ENCODE measurements at places on chromosomes 16 and 17.

DNA sequence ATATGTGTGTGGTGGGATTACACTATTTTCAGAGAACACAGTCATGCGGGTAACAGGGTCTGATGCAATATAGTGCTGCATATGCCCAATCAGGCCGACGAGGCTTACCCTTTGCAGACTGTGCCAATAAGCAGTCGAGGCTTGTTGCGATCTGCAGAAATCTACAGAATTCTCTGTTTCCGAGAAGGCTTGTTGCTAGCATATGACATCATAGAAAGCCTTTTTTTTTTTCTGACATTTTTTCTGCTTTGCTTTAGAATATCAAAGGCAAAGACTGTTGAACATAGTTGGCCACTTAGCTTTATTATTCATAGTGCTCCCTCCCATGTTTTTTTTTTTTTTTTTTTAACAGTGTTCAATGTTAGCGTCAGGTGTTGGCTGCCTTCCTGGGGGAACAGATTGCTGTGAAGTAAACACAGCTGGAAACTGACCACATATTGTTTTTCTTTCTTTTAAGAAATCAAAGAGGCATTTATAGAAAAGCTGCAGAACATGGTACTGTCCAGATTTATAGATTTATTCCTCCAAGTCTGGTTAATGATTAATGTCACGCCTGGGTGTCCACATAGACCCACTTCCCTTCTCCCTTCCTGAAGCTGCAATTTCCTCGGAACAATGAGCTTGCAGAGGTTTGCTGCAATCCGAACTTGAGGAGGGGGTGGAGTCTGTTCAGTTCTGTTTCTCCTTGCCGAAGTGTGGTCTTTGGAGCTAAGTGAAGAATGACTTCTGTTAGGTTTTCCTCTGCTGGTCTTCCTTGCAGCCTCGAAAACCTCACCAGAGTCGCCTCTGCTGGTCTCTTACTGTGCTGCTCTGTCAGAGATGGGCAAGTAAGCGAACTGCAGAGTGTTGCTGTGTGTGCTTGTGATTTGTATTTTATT is 87.3 kb downstream of the MAP2K6 start:
- no peak for DNase-seq

GRCh38 chr16:89924297-89924924 is 1.3 kb downstream of the TUBB3 start:
- DNase-seq: no peak

- DNase-seq: no peak
Measured at GRCh38 chr16:25568991-25569390, 122.8 kb upstream of the HS3ST4 start.

DNA sequence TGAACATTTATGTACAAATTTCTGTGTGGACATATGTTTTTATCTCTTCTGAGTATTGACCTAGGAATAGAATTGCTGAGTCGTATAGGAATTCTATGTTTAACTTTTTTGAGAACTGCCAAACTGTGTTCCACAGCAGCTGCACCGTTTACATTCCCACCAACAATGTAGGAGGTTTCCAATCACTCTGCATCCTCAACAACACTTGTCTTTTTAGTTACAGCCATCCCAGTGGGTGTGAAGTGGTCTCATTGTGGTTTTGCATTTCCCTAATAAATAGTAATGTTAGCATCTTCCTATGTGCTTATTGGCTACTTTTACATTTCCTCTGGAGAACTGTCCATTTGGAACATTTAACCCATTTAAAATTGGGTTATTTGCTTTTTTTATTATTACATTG is 36.6 kb upstream of the NACA2 start:
- no peak for DNase-seq

DNA sequence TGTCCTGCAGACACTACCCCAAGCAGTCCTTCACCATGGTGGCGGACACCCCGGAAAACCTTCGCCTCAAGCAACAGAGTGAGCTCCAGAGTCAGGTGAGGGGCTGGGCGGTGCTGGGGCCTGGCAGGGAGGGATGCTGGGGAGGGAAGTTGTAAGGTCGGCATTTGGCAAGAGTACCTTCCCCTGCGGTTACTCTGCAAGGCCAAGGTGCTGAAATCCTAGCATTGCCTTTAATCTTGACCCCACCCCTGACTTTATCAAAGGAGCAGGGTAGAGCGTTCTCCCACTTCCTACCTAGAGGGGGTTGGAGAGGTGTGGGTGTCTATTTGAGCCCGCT is 20.5 kb downstream of the LASP1 start:
- no peak for DNase-seq

DNA sequence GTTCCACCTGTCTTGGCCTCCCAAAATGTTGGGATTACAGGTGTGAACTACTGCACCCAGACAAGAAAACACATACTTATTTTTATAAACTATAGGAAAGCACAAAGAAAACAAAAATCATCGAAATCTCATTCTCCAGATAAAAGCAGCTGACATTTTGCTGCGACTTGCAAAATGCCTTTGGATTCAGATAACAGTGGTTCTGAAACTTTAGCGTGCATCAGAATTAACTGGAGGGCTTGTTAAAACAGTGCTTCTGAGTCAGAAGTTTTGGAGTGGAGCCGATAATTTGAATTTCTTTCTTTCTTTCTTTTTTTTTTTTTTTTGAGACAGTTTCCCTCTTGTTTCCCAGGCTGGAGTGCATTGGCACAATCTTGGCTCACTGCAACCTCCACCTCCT is 17.7 kb upstream of the GJD3 start:
- no peak for DNase-seq

GRCh38 chr17:731644-732066 is 741 bp upstream of the TLCD3A start:
- no peak for DNase-seq

DNA sequence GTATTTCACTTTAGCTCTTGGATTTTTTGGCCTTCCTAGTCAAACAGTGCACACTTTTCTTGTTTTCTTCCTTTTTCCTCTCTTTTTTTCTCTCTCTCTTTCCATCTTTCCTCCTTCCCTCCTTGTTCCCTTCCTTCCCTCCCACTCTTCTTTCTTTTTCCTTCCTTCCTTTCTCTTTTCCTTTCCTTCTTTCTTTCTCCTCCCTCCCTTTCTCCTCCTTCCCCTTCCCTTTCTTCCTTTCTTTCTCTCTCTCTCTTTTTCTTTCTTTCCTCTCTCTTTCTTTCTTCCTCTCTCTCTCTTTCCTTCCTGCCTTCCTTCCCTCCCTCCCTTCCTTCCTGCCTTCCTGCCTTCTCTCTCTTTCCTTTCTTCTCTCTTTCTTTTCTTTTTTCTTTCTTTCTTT is 181.6 kb upstream of the ELAC2 start:
- no peak for DNase-seq

- no peak for DNase-seq
Measured at GRCh38 chr17:6551869-6552531, 4.4 kb downstream of the PITPNM3 start.

All from stimulated activated CD4-positive, alpha-beta T cell treated with anti-CD3 and anti-CD28 coated beads, Interleukin-15, amount 100 ng/mL, for 1 hour (primary cell).